Stimulated activated CD4-positive, alpha-beta T cell treated with anti-CD3 and anti-CD28 coated beads, Interleukin-2, amount 100 ng/mL, for 24 hours (primary cell): ENCODE measurements at places on chromosomes 1 and 21.

DNA sequence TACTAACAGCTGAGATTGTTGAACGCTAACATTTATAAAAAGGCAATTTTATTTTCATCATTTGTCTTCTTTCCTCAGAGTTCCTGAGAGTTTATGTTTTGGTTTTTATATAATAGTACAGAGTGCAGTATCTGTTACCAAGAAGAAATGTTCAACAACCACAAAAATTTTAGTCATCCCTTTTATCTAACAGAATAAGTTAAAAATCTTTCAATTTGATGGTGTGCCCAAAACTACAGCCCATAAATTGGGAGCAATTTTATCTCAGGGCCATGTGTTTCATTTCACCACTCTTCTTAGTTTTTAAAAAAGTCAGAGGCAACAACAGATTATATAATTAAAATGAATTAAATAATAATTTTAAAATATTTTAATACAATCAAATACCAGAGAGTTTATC, 37.1 kb downstream of the NEXN start:
- DNase-seq, result no peak

- DNase-seq, result no peak
These were observed 32.2 kb upstream of the UBE2U start for GRCh38 chr1:64171246-64171645.

DNA sequence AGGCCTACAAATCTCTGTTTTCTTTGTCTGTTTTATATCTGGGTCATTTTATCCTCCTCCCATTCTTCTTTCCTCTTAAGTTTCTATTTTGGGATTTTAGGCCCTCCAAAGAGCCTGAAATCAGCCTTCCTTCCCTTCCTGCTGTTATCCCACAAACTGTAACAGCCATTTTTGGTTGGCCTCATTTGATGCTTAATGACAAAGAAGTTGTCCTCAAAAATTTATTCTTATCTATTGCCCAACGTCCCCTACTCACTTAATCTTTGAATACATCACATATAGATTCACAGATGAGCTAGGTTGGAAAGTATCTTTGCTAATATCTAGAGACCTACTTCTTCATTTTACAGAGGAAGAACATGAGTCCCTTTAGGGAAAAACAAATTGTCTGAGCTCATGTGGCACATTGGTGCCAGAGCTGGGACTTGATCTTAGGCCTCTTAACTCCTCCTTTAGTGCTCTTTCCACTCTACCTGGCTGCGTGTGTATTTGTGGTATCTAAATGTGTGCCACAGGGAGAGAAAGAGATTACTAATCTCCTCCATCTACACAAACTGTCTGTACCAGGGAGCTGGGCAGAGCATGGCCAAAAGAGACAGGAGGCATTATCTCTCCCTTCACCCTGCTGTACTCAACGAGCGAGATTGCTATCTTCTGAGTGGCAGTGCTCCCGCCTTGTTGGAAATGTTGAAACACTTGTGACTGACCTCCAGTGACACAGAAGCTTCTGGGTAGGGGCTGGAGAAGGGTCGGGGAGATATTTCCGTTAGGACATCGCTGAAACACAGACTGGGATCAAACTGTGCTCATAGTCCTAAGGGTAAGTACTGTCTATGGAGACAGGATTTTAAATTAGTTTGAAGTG, 30.1 kb downstream of the RHEX start:
- no peak for DNase-seq

GRCh38 chr1:47722909-47723580, 274.1 kb downstream of the TRABD2B start:
- no peak for DNase-seq

DNA sequence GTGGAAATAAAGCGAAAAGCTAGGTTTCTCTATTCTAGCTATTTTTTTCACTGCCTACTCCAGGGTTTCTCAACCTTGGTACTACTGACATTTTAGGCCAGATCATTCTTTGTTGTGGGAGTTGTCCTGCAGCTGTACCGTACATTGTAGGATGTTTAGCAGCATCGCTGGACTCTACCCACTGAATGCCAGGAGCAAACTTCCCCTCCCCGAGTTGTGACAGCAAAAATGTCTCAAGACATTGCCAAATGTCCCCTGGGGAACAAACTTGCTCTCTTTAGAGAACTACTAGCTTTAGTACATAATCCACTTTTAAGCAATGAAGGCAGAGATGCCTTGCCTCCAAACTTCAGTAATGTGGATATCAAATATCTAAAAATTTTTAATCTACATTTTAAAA, 122.8 kb downstream of the PLPPR5 start:
- no peak for DNase-seq

DNA sequence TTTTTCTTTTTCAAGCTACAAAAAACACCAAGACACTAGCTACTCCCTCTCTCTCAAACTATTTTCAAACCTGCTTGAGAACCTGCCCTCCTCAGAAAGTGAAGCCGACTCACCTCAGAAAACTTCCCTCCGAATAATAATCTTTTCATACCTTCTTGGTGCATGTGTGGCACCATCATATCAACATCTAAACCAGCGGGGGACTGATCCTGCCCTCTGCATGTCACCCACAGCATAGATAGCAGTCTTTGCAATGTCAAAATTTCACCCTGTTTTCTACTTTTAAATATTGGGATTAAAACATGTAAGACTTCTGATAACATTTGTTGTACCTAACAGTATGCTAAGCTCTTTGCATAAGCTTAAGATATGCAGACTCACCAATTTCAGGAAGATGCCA, 1260.3 kb downstream of the PLA2G4A start:
- DNase-seq, result no peak

DNA sequence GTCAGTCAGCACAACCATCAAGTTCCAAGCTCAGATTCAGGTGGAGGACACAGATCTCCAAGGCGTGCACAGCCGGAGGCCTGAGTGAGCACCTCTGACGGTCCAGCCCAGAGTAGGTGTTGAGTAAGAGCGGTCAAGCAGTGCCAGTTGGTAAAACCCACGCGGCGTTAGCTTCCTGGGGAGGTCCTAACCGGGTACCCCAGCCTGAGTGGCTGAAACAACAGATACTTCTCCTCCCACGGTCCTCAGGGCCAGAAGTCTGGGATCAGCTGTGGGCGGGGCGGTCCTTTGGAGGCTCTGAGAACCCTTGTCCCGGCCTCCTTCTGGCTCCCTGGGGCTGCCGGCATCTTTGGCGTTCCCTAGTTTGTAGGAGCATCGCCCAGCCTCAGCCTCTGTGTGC, 94.4 kb downstream of the PRDM16 start:
- no peak for DNase-seq

DNA sequence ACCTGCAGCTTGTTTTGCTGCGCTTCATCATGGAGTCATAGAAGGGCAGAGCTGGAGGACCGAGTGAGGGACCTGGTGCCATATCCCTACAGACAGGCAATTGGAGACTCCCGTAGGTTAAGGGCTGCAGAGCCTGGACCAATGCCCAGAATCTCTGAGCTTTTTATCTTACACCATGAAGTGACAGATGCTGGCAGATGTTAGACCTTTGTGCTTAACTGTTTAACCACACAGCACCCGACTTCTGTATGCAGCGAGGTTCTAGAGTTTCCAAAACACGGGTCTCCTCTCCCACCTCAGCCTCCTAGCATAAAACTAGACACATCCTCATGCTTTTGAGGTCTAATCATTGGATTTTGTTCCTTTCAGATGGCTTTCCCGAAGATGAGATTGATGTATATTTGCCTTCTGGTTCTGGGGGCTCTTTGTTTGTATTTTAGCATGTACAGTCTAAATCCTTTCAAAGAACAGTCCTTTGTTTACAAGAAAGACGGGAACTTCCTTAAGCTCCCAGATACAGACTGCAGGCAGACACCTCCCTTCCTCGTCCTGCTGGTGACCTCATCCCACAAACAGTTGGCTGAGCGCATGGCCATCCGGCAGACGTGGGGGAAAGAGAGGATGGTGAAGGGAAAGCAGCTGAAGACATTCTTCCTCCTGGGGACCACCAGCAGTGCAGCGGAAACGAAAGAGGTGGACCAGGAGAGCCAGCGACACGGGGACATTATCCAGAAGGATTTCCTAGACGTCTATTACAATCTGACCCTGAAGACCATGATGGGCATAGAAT, 47.6 kb downstream of the B3GALT5 start:
- DNase-seq, result no peak

- DNase-seq, result no peak
These were observed 412.2 kb downstream of the KIF26B start for GRCh38 chr1:245566952-245567351.

DNA sequence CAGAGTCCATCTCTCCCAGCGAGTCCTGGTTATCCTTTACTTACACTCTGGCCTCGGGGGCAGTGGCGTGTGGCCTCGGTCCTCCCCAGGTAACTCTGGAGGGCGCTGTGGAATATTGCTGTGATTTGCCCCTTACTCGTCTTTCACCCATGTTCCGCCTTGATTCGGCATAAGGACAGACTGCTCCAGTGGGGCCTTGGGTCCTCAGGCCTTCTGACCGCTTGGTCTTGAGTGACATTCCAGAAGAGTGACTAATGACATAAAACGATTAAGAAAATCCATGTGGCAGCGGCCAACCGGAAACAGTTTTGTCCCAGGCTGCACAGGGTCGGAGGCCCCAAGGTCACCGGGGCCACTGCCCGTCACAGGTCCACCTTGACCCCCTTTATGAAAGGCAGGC, 11.0 kb downstream of the ICMT start:
- DNase-seq, result no peak

- DNase-seq, result no peak
These were observed 59.8 kb downstream of the ADCY10 start for GRCh38 chr1:167854184-167854583.
